ENCODE measurements at places on chromosomes 7 and 10.

- peak; percentile 11 for DNase-seq
Measured at GRCh38 chr7:153943457-153943856, 108.7 kb upstream of the DPP6 start.

DNA sequence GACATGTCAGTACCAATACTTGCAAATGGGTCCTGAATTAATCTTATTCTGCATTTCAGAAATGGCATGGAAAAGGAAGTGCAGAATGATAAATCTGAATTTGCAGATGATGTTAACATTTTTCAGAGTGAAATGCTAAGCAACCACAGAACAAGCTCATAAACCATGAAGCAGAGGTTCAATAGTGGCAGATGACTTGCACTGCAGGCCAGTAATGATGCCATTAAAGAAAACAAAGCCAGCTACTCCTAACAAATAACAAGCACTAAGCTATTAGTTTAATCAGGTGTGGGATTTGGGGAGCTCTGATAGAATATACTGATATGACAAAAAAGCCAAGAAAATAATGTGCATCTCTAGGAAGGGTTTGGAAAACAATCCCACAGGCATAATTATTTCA is 85.4 kb downstream of the FAM13C start:
- DNase-seq: no peak

- no peak for DNase-seq
Measured at GRCh38 chr10:132711613-132712121, 74.3 kb downstream of the NKX6-2 start.

GRCh38 chr10:103930881-103931280 is 12.9 kb upstream of the STN1 start:
- no peak for DNase-seq

DNA sequence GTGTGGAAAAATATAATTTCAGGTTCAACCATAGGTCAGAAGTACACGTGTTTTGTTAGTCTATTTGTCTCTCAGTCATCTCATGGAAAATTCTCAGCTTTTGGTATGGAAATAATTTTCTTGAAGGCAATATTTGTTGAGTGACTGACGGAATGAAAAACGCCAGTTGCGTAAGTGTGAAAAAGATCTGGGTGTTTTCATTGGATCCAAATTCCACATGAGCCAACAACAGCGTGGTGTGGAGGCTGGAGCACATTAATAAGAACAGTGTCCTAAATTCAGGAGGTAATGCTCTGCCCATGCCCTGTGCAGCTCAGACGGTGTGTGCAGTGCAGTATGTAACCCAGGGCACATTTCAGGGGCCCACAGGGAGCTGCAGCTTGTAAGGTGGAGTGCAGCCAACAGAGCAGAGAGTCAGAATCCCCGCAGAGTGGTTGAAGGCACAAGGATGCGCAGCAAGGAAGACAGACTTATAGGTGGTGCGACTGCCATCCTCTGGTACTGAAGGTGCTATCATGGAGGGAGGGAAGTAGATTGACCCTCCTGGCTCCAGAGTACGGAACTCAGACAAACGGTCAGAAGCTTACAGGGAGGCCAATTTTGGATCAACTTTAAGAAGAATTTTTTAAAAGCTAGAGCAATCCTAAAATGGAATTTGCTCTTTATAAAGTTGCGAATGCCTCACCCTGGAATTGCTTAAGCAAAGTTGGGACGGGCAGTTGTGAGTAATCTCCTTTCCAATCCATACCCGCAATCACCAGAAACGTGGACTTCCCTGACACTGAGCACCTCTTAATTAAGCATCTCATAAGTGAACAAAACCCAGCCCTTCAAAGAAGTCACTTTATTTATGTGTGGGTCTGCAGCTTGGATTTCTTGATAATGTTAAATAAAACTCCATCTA is 38.0 kb downstream of the EGFR start:
- no peak for DNase-seq

- no peak for DNase-seq
Measured at GRCh38 chr10:21531164-21531563, 2.9 kb upstream of the MLLT10 start.

DNA sequence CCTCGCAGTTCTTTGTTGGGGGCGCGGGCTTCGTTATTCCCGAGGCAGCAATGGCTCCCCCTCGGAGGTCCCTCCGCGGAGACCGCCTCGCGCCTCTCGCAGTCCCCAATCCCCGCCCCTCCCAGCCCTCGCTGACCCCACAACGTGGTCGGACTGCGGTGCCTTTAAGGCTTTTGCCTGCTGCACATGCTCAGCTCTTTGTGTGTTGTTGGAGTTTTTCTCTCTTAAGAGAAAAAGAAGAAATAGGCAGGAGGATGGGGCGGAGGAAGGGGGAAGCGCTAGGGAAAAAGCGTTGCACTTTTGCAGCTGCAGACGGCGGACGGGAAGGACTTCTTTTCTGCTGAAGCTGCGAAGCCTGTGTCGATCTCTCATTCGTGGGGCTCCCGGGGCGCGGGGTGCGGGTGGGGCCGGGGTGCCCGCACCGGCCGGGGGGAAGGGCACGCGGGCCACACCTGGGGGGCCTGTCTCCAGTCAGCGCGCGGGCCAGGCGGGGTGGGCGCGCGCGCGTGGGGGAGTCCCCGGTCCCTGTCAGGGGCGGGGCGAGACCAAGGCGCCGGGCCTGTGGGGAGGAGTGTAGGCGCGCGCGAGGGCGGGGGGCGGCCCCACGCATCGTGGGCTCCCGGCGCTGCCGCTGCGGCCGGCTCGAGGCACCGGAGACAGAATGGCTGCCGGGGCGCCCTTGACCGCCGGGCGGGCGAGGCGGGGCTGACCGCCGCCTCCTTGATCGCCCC is 445 bp upstream of the ATRNL1 start:
- DNase-seq: peak; percentile 51

All from putamen (tissue), 1 donor.